ENCODE measurements at places on chromosomes 7 and 10.

GRCh38 chr10:77890097-77890496 is 36.5 kb downstream of the DLG5 start:
- no peak for DNase-seq

- DNase-seq, result no peak
These were observed 69.2 kb upstream of the FAM171A1 start for GRCh38 chr10:15440204-15440711.

DNA sequence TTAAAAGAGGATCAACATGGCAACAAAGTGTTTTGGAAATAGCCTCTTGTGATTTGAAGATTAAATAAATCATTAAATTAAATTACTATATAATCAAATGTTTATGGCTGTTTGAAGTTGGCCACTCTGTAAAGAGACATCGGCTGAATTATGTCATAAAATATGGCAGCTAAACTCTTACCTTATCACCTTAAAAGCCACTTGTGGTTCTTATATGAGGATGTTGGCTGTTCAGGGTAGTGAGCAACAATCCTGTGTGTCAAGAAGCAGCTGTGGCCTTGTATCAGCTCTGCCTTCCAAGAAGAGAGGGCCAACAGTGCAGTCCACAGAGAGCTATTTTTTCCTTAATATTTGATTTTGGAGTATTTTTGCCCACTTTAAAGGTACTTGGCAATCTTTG is 113.4 kb upstream of the CDK6 start:
- DNase-seq, result no peak

GRCh38 chr10:99815621-99816020 is 33.2 kb downstream of the ABCC2 start:
- no peak for DNase-seq

DNA sequence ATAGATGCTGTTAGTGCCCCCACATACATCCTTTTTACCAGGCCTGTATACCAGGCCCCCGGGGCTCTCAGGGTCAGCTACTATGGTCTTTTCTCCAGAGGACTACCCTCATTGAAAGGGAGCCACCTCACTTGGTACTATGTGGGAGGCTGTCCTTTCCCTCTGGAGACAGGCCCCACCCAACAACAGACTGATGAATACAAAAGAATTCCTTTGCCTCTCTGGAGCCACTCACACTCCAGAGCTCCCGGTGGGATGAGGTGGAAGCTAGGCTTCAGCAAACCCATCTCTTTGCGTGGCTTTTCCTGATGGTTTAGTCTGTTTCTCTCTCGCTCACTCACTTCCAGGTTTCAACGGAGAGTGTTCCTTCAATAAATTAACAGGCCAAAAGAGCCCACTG is 30.3 kb downstream of the ANKMY2 start:
- no peak for DNase-seq

DNA sequence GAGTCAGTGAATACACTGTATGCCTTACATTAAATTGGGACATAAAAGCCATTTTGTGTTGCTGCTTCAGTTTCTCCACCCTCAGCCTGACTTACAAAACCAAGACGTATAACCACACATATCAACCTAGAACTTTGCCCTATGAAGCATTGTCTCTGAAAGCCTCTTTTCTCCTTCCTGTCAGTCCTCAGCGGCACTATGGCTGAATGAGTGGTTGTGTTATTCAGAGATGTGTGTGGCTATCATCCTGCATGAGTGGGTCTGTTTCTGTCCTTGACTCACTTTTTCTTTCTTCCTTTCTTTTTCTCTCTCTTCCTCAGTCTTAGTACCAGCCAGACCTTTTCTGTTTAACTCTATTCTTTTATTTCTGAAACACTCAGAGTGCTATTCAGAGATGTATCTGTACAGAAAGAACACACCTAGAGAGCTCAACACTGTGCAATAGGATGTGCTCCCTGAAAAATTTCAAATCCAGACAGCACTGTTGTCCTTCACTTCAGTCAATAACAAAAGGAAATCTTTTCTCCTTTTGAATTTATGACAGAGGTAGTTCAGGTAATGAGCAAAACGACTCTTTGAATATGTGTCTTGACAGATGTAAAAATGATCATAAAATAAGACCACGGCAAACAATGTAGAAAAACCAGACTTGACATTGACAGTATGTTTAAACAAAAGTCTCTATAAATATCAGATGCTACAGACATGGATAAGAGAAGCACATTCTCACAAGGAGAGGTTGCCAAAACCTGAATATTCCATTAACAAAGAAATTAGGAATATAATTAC is 163.3 kb upstream of the FEZF1 start:
- no peak for DNase-seq

- no peak for DNase-seq
These were observed 285.5 kb upstream of the TAC1 start for GRCh38 chr7:97446361-97446760.

- DNase-seq, result no peak
These were observed 135.0 kb downstream of the CDH23 start for GRCh38 chr10:71531485-71532446.

- no peak for DNase-seq
These were observed 78.7 kb downstream of the PTPRN2 start for GRCh38 chr7:158508802-158509385.

- no peak for DNase-seq
These were observed 29.8 kb downstream of the ITPRIP start for GRCh38 chr10:104308439-104308903.

DNA sequence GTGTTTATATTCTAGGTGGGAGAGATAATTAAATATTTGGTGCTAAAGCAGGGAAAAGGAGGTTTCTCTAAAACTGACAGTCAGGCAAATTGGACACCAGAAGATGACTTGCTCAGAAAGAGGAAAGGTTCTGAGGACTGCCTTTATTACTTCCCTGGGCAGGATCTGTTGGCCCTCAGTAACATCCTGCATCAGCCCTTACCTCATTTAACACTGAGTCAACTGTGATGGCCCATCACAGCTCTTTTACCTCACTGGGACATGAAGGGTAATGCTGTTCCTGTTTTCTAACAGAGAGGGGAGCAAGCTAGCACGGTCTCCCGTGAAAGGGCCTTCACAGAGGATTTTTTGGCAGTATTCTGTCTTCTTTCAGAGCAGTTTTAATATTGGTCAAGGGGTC is 12.0 kb downstream of the PPP1R17 start:
- no peak for DNase-seq

GRCh38 chr10:86343761-86344160 is 22.8 kb downstream of the GRID1 start:
- peak; percentile 47 for DNase-seq

- DNase-seq, result no peak
These were observed 15.6 kb downstream of the NACAD start for GRCh38 chr7:45073031-45073785.
